Effector CD8-positive, alpha-beta T cell (primary cell): ENCODE measurements at places on chromosomes 4 and X.

- no peak for DNase-seq
These were observed 35.1 kb downstream of the TEC start for GRCh38 chr4:48234575-48234974.

DNA sequence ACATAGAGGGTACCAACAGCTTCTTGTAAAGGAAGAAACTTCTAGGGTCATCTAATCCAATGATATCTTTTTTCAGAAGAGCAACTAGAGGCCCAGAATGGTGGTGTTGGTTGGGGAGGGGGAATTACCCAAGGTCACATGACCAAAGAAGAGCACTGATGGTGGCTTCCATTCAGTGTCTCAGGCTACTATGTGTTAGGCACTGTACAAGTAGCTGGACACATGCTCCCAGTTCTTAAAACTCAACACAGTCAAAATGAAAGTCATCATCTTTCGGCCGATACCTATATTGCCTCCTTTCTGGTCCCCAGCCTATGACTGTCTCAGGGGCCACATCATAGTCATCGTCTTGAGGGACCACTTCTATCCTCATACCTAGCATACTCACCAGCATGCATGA lies 88.1 kb downstream of the ARHGAP6 start:
- DNase-seq, result no peak

DNA sequence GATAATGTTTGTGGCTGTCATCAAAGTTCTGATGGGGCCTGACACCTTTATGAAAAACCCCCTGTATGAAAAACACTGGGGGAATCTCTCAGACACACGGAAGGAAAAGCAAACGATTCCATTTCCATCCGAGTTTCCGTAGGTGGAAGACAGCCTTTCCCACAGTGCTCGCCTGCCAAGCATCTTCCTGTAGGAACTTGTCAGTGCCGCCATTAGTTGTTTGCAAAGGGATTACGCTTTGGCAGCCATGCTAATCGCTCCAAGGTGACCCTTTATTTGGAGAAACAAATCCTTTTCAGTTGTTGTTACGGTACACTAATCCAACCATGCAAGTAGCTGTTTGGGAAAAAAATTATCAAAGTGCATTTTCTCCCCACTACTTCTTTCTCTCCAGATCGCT lies 44.4 kb upstream of the STOX2 start:
- DNase-seq, result no peak

- no peak for DNase-seq
These were observed at the start of gene AR for GRCh38 chrX:67543818-67544217. Gene AR, plus strand, starts transcription at chrX:67544021. Its CDS starts 1,126 bp downstream, at chrX:67545147.

DNA sequence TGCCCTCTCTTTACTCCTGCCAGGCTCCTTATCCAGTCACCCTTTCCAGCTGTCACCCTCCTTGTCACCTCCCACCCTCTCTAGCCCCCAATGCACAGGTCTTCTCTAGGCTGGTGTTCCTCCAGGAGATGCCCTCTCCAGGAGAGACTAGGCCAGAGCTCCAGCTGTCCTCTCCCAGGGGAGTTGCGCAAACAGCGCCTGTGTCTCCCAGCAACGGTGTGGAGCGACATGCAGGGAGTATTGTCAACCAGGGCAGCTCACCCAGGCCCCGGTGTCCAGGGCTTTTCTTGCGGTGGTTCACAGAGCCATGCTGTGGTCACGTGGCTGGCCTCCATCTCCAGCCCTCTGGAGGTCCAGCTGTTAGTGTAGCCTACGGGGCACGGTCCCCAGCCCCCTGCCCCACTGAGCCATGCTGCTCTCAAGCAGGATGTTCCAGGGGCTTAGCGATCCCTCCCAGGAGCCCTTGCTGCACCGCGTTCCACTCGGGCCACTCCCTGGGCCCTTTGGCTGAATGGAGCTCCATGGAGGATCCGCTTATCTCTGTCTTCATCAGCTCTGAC lies 34.8 kb downstream of the CCNQ start:
- DNase-seq, result no peak

DNA sequence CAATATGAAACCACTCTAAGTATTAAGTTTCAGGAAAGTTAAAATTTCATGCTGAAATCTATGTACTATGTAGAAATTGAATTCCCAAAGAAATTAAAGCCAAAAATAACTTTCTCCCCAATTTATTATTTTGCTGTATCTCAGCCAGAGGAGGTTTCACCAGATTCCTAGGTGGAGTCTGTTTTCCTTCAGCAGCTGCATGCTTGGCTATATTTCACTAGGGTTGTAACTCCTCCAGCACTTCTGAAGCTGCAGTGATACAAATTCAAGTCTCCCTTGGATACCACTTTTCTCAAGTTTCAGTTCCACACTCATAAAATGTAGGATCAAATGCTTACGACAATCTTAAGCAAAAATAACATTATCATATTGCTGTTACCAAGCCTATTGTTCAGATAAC lies 41.2 kb upstream of the ZC4H2 start:
- no peak for DNase-seq

- DNase-seq, result no peak
These were observed 35.7 kb downstream of the RELL1 start for GRCh38 chr4:37650481-37650880.

DNA sequence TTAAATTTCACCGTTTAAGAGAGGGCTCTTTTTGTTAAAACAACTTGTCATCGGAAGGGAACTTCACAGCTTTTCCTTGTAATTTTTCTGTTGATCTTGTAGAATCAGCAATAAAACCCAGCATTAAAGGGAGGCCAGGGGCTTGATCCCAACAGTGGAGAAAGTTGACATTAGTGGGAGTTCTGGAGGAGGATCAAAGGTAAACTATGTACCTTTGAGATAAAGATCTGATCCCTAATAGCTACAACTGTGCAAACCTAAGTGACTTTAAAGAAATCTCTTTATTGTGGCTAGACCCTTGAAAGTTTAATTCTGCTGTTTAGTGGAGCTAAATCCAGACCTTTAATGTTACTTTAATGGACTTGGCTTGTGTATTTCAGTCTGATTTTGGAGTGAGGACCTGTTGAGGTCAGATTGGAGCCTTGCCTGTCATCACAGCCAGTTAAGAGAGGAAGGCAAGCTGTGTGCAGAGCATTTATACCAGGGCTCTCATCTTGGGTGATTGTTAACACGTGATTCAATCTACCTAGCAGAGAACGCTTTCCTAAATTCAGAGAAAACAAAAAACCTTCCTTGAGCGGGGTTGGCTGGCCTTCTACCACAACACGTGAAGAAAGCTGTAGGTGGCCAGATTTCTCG lies 1.7 kb downstream of the DOCK11 start:
- DNase-seq, result peak; percentile 1

- no peak for DNase-seq
These were observed 3.4 kb upstream of the PCDH7 start for GRCh38 chr4:30716681-30717207.

DNA sequence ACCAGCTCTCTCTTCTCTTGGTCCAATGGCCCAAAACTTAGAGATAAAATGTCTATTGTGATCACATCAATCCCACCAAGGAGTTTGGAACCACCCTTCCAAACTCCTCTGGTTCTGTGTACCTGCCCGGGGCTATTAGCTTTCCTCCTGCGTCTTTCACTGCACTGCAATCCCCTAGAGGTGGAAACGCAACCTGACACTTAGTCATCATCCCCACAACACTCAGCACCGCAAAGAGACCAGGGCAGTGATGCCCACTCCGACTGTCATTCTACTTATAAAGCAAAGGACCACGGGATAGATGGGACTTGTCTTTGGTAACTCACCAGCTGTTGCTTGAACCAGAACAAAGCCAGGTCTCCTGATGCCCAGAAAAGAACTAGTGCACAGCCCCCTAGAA lies 22.0 kb downstream of the AFAP1 start:
- no peak for DNase-seq

- no peak for DNase-seq
These were observed 1010.4 kb downstream of the ADGRL3 start for GRCh38 chr4:62210486-62210885.

- no peak for DNase-seq
These were observed 3.6 kb downstream of the MAGEA11 start for GRCh38 chrX:149715468-149715867.

DNA sequence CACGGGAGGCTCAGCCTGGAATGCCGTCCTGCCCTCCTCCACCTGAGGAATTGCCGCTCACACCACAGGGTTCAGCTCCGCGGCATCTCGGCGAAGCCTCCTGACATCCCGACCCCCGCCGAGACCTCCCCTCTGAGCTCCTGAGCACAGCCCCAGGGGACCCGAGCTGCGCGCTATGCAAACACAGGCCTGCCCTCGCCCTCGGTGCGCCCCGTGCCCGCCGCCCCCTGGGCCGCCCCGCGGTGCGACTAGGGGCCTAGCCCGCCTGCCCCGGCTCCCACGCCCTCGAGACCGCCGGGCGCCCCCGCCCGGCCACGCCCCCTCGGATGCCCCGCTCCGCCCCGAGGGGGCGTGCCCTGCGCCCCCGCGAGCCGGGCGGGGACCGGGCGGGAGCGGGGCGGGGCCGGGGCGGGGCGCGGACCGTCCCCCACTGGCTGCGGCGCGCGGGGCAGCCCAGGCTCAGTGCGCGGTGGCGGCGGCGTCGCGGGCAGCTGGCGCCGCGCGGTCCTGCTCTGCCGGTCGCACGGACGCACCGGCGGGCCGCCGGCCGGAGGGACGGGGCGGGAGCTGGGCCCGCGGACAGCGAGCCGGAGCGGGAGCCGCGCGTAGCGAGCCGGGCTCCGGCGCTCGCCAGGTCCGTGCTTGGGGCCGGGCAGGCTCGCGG lies at the start of gene FGFR3:
Gene FGFR3 (plus strand): TSS at position 462 of the 664 bp plus-strand sequence. CDS start 642 bp downstream, outside the sequence.
- DNase-seq, result peak; percentile 16

- DNase-seq, result no peak
These were observed 450.9 kb upstream of the NR3C2 start for GRCh38 chr4:148893095-148893494.

DNA sequence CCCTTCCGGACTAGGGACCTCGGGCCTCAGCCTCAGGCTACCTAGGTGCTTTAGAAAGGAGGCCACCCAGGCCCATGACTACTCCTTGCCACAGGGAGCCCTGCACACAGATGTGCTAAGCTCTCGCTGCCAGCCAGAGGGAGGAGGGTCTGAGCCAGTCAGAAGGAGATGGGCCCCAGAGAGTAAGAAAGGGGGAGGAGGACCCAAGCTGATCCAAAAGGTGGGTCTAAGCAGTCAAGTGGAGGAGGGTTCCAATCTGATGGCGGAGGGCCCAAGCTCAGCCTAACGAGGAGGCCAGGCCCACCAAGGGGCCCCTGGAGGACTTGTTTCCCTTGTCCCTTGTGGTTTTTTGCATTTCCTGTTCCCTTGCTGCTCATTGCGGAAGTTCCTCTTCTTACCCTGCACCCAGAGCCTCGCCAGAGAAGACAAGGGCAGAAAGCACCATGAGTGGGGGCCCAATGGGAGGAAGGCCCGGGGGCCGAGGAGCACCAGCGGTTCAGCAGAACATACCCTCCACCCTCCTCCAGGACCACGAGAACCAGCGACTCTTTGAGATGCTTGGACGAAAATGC lies at the start of gene WAS:
Gene WAS (plus strand): TSS at position 389 of the 572 bp plus-strand sequence. CDS start 55 bp downstream, at position 444.
- DNase-seq, result no peak

DNA sequence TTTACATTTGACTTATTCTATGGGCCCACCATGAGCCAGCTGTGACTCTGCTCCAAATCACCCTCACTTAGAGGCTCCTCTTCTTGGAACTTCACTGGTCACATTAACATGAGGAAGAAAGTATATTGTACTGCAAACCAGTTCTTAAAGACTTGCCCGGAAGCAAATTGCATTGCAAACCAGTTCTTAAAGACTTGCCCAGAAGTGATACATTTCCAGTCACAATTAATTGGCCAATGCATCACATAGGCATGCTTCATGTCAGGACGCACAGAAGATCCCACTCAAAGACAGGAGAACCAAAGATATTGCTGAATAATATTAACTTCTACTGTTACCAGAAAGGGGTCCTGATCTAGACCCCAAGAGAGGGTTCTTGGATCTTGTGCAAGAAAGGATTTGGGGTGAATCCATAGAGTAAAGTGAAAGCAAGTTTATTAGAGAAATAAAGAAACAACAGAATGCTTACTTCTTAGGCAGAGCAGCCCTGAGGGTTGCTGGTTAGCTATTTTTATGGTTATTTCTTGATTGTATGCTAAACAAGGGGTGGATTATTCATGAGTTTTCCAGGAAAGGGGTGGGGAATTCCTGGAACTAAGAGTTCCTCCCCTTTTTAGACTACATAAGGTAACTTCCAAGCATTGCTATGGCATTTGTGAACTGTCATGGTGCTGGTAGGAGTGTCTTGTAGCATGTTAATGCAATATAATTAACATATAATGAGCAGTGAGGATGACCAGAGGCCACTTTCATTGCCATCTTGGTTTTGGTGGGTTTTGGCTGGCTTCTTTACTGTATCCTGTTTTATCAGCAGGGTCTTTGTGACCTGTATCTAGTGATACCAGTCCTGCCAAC lies 54.6 kb upstream of the HCCS start:
- DNase-seq, result no peak

- no peak for DNase-seq
These were observed 127.9 kb downstream of the NEK1 start for GRCh38 chr4:169484485-169484884.

DNA sequence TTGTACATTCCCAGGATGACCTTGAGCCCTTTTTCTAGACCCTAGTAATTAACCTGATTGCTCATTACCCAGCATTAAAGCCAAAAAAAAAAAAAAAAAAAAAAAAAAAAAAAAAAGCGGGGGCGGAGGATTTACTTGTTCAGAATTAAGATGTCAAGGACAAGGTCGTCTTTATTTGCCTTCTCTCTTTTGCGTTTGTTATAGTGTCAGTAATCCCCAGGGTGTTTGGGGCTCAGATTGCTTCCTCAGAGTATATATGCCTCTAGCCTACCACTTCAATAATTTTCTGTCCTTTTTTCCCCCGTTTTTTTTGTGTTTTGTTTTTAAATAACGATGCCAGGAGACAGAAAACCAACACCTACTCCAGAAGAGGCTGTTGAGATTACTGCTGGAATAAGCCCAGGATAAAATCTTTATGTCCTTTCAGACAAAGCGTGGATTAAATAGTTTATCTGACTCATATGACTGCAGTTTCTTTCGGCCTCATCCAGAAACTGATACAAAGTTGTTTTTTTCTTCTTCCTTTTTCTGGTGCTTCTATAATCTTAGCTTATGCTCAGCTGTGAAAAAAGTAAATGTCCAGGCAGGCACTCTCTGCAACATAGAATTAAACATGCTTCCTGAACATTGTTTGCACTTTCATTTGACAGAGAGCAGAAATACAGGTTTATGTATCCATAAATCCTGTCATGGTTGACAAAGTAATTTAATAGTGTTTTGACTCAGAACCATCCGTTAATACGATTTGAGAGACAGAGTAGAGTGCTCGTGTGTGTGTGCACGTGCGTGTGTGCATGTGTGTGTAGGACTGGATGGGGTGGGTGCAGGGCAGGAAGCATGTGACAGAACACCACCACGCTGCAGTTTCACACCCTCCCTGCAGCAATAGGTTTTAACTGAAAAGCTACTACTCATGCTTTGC lies 138.6 kb downstream of the AFF1 start:
- DNase-seq, result no peak

DNA sequence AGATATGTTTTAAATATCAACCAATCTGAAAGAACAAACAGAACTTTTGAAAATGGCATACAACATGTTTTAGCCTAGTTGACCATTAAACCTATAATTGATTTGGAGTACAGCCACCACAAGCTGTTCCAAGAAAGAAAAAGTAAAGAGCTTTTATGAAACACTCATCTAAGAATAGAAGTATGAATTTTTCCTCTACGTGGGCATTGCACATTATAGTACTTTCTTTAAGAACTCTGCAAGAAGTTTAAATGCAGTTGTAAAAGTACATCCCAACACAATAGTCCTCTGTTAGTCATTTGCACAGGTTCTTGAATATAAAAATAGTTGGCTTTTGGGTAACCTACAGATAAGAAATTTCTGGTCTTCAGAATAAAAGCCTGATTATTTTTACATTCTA lies 933.6 kb upstream of the ADGRL3 start:
- no peak for DNase-seq
